ENCODE measurements at places on chromosomes 6 and 20.

DNA sequence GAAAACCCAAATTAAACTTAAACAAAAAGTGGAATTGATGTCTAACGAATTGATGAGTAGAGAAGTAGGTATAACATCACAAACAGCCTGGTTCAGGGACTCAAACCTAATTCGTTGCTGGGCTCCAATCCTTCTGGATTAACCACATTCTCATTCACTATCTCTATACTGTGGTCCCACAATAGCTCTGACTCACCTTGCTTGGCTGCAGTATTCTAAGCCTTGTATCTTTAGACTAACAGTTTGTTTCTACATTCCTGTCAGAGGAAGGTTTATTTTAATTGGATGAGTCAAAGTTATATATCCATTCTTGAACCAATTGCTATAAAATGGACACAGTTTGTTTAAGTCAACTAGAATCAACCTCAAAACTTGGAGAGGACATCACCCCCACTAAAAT lies 530.5 kb upstream of the PTCHD4 start:
- no peak for DNase-seq

GRCh38 chr6:160132297-160132637 lies 10.7 kb downstream of the SLC22A1 start:
- DNase-seq = no peak

DNA sequence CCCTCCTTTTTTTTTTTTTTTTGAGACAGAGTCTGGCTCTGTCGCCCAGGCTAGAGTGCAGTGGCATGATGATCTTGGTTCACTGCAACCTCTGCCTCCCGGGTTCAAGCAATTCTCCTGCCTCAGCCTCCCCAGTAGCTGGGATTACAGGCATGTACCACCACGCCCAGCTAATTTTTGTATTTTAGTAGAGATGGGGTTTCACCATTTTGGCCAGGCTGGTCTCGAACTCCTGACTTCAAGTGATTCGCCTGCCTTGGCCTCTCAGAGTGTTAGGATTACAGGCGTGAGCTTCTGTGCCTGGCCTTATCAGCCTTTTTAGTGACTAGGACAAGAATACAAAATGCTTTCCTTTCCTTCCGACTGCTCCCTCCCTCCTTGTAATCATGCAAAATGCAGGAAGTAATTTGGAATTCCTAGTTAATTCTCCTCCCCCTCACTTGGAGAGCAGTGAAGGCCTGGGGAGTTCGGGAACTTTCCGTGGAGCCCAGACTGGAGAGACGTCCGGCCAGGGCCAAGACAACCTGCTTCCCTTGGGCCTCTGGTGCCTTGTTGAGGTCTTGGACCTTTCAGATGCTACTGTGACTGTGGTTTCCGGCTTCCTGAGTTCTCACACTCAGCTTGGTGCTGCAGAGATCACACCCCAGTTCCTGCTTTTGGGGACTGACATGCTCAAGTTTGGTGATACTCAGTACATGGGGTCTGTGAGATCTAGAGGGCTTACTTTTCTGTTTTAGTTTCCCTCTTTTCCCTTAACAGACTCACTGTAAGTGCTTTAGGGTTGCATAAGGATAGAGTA lies 3.9 kb upstream of the PHF20 start:
- DNase-seq = peak; percentile 66

DNA sequence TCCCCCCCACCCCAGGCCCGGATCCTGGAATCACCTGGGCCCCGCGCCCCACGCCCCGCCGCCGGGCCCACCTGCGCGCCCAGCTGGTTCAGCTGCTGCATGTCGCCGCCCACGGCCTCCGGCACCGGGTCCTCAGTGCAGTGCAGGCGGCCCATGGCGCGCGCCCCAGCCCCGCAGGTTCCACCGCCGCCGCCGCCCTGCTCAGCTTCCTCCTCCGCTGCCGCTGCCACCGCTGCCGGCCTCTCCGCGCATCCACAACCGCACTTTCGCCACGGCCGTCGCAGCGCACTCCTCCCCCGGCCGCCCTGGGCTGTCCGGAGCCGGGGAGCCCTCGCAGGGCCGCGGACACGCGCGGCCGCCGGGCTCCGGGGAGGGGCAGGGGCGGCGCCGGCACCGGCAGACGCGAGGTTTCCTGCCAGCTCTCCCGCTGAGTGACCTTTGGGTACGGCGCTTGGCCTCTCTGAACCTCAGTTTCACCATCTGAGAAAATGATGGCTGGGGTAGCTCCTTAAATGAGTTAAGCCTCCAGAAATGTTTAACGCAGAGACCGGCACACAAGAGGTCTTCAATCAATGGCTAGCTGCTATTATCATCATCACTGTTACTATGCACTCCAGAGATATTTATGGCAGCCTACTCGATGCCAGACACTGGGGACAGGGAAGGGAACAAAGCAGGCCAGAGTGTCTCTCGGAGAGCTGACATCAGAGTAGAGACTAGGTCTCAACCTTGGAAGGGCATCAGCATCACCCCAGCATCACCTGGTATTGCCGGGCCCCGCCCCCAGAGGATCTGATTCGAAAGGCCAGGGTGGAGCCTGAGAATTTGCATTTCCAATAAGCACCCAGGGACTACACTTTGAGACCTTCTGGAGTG lies at the start of gene COMMD7:
COMMD7 (minus strand) TSS at position 231 of the 876 bp plus-strand sequence; CDS start at position 155, 76 bp downstream.
- DNase-seq = peak; percentile 95

GRCh38 chr6:551829-552350 lies 105.0 kb downstream of the HUS1B start:
- peak; percentile 22 for DNase-seq

DNA sequence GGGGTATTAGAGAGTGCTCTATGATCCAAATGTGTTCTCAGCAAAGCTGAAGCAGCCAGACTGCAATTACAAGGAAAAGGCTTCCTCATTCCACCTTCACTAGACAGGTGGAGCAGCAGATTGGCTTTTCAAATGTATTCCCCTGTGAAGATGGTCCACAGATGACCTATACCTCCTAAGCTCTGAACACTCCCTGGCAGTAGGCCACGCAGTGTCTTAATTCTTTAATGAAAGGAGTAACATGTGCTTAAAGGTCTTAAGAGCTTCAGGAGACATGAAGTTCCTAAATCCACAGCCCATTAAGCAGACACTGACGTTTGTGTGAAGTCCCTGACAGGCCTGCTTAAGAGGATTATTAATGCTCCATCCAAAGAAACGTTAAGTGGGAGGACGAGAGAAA lies 138.9 kb upstream of the NUP153 start:
- no peak for DNase-seq

GRCh38 chr6:157595768-157596167 lies 214.8 kb downstream of the ZDHHC14 start:
- DNase-seq = no peak

- DNase-seq = no peak
Observed at GRCh38 chr6:45222380-45222779, 105.8 kb upstream of the RUNX2 start.

GRCh38 chr20:5135363-5136012 lies 8.7 kb downstream of the CDS2 start:
- DNase-seq = no peak

GRCh38 chr6:32970413-32971241 lies 2.2 kb downstream of the BRD2 start:
- DNase-seq = peak; percentile 92

GRCh38 chr6:8110117-8110721 lies 7.9 kb upstream of the EEF1E1 start:
- no peak for DNase-seq

DNA sequence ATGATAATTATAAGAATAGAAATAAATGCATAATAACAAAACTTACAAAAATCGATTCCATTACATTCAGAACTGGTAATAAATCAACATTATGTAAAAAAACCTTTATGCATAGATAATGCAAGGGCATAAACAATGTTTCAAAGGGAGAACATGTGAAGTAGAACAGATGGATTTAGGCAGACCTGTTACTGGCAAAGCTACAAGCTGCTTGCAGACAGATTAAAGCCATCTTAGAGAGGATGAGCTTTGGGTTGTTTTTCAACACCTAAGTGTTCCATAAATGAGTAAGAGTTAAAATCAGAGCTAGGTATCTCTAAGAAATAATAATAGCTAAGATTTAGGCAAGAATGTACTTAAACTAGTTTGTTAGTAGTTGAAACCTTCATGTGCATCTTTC lies 37.2 kb downstream of the SNAP25 start:
- no peak for DNase-seq

GRCh38 chr6:159149641-159150040 lies 19.6 kb upstream of the FNDC1 start:
- DNase-seq = no peak

DNA sequence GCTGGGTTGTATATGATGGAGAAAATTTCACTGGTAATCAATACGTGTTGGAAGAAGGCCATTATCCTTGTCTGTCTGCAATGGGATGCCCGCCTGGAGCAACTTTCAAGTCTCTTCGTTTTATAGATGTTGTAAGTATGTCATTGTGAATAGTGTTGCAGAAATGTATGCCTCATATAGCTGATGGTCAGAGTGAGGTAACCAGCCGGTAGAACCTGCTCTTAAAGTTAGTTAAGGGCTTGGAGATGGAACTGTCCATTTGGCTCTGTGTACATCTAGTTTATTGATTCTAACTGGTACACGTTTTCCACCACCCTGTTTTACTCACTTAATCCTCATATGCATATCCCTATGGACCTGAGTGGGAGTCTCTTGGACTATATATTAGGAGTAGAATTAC lies 73.5 kb downstream of the RTN4IP1 start:
- no peak for DNase-seq

- DNase-seq = no peak
Observed at GRCh38 chr20:3738111-3739053, 5.9 kb downstream of the HSPA12B start.

- DNase-seq = no peak
Observed at GRCh38 chr6:166318227-166318626, 10.0 kb upstream of the PRR18 start.

- no peak for DNase-seq
Observed at GRCh38 chr6:140070846-140071473, 696.5 kb upstream of the CITED2 start.

DNA sequence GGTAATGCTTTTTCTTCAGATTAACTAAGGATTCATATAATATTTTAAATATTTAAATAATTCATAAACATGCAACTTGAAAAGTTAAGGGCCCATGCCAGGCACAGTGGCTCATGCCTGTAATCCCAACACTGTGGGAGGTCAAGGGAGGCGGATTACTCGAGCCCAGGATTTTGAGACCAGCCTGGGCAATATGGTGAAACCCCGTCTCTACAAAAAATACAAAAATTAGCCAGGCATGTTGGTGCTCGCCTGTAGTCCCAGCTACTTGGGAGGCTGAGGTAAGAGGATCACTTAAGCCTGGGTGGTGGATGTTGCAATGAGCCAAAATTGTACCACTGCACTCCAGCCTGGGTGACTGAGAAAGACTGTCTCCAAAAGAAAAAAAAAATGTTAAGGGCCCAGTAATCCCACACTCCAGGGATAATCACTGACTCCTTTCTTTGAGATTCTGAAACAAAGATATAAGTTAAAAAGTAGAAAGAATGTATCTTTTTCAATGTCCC lies 7.9 kb upstream of the RIN2 start:
- no peak for DNase-seq

DNA sequence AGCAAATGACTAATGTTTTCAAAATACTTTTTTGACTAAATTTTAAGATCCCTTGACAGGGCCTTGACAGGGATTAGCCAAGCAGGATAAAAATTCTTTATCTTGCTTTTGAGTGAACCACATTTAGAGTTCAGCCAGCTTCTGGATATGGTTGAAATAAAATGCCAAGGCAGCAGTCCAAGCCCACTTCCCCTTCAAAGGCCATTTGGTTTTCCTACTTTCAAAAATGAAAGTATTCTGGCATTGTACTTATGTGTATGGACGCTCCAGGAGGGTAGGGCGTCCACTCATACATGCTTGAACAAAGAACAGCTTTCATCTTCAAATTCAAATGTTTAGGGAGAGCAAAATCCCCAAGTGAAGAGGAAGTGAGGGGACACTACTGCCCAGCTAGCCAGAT lies 82.3 kb upstream of the BCLAF1 start:
- DNase-seq = no peak

GRCh38 chr20:64130271-64130670 lies 22.9 kb upstream of the NPBWR2 start:
- no peak for DNase-seq

DNA sequence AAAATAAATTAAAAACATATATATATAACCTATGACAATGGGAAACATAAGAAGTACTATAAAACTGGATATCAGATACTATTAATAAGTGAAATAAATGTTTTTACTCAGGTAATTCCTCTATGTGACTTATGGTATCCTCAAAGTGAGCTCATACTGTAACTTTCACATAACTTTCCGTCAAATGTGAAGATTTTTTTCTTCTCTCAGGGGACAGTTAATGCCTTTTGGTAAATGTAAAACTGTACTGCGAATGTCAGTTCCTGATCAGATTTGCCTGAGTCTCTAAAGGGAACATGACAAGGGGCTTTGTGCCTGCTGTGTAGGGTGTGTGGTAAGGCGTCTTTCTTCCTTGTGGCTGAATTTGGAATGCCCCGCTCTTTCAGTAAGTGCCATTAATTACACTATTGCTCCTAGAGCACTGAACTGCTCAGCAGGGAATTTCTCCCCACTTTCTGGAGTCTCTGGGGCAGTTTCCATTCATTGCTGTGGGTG lies 271.8 kb downstream of the PRL start:
- no peak for DNase-seq

GRCh38 chr6:81909981-81910900 lies 157.8 kb upstream of the TENT5A start:
- no peak for DNase-seq

DNA sequence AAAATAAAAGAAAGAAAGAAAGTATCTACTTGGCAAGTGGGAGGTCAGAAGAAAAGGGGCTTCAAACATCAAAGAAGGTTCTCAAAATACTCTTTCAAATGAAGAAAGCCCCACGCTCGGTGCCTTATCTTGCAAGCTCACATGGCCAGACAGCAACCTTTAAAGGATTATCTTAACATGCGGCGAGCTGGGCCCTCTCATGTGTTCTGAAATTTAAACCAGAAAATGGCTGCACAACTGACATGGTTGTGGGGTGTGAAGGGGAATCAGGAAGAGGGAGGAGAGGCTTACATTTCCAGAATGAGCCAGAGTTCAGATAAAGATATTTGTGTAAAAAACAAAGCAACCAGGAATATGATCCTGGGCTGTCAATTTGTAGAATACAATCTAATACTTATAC lies 363.1 kb downstream of the PRKN start:
- no peak for DNase-seq

DNA sequence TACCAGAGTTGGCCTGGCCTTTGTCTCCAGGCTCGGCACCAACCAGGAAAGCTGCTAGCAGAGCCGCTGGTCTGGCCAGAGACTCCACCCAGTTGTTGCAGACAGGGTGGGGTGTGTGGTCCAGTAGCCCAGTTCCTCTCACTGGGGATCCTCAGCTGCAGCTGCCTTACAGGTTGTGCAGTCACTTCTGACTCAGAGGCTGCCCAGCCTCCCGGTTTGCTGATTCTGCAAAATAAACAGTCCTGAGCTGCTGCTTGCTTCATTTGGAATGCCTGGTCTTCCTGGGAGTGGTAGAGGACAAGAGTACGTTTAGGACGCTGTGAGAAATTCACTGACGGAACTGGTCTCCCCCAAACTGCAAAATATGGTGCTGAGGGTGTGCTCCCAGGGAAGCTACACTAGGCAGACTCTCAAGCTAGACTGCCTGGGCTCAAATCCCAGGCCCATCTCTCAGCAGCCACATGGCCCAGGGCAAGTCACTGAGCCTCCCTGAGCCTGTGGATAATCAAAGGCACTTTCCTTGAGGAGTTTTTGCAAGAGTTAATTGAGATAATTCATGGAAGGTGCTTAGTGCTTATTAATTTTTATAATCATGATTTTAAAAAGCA lies 246.1 kb downstream of the TFAP2C start:
- no peak for DNase-seq
